ENCODE measurements at places on chromosomes 4 and X.

- no peak for DNase-seq
Observed at GRCh38 chrX:153517423-153517822, at the start of gene ATP2B3. ATP2B3 (plus strand) TSS chrX:153517642; CDS start chrX:153536248, 18,606 bp downstream.

GRCh38 chr4:55087913-55088260 is 37.5 kb downstream of the KDR start:
- DNase-seq: no peak

GRCh38 chr4:26936284-26937065 is 75.8 kb downstream of the STIM2 start:
- DNase-seq: peak; percentile 4

GRCh38 chr4:144738649-144739048 is 92.7 kb downstream of the HHIP start:
- no peak for DNase-seq

- DNase-seq: peak; percentile 40
Observed at GRCh38 chr4:80361329-80361900, 25.9 kb downstream of the CFAP299 start.

All from fibroblast of skin of right biceps (primary cell).